ENCODE measurements at places on chromosomes 11 and 22.

DNA sequence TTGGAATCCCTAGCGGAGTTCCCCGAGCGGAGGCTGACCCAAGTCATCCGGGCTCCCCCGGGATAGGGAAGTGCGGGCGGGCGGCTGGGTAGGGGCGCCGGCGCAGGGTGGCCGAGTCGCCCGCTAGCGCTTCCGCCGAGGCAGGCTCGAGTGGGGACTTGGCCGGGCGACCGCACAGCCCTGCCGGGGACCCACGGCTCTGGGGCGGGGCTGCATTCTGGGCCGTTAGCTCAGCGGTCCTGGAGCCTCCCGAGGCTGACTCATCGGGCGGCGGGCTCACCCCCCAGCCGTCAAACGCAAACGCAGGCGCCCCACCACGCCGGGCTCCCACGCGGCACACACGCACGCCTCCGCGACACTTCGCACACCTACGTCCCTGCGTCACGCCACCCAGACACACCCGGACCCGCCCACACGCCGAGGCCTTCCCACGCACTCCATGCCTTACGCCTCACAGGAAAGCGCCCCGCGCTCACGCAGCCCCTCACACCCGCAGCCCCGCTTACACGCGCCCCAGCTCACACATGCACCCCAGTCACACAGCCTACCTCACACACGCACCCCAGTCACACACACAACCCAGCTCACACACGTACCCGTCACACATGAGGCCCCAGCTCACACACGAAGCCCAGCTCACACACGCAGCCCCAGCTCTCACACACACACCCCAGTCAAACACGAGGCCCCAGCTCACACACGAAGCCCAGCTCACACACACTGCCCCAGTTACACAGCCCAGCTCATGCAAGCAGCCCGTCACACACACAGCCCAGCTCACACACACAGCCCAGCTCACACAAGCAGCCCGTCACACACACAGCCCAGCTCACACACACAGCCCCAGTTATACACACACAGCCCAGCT is 1.2 kb downstream of the PHLDB1 start:
- peak; percentile 87 for DNase-seq

GRCh38 chr11:110431051-110431672 is 1.4 kb downstream of the FDX1 start:
- DNase-seq: no peak

DNA sequence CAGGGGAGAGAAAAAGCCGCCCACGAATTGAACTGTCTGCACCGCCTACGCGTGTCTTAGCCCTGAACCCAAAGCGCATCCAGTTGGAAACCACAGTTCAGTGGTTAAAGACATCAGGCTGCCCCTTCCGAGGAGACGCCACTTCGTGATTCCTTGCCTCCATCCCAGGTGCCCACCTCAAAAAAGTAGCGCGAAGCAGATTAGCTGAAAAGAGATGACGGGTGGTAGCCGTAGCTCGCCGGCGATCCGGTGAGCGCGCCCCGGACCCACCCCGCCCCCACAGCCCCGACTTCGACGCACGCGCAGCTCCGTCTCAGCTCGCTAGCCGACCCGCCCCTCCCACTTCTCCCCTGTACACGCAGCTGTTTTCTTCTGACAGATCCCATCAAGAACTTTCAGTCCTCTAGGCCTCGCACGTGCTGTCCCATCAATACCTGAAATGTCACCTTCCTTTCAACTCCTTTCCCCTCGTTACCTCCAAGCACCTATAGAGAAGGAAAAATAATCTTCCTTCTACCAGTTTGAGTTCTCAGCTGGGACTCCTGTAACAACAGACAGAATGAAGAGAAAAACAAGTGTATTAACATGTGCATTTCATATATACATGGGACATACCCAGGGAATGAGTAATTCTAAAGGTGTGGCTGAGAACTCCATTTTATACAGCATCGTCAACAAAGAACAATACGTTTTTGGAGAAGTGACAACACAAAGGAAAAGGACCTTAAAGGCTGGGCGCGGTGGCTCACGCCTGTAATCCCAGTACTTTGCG is 49.5 kb downstream of the OR4D9 start:
- peak; percentile 78 for DNase-seq

DNA sequence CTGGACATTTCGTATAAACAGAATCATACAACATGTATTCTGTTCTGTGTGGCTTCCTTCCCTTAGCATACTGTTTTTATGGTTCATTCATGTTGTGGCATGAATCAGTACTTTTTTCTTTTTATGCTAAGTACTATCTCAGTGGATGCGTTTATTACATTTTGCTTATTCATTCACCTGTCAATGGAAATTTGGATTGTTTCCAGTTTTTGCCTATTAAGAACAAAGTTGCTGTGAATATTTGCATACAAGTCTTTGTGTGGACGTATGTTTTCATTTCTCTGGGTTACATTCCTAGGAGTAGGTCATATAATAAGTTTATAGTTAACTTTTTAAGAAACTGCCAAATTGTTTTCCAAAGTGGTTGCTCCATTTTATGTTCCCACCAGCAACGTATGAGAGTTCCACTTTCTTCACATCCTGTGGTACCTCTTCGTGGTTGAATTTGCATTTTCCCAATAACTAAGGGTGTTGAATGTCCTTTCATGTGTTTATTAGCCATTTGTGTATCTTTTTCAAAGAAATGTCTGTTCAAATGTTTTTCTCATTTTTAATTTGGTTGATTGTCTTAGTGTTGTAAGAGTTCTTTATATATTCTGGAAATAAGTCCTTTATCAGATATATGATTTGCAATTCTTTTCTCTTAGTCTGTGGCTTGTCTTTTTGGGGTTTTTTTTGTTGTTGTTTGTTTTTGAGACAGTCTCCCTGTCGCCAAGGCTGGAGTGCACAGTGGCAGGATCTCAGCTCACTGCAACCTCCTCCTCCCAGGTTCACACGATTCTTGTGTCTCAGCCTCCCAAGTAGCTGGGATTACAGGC is 46.0 kb upstream of the MICAL2 start:
- no peak for DNase-seq

DNA sequence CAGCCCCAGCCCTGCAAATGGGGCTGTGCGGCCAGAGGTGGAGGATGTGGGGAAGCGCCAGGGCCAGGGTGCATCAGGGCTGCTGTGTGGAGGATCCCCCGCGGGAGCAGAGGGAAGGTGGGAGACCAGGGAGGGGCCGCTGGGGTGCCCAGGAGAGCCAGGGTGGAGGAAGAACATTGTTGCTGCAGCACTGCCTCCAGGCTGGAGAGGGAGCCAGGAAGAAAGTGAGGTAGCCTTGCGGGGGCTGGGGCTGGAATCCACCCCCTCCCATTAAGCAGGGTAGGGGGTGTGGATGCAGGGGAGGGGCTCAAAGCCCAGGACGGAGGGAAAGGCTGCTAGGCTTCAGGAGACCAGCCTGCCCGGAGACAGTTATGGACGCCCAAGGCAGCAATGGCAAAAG is 15.0 kb downstream of the CABP7 start:
- no peak for DNase-seq

- DNase-seq: no peak
Measured at GRCh38 chr11:126254819-126255218, 13.9 kb downstream of the SRPRA start.

- no peak for DNase-seq
Measured at GRCh38 chr11:829847-830294, 2.2 kb downstream of the CRACR2B start.

GRCh38 chr11:3036419-3036818 is 20.8 kb downstream of the CARS1 start:
- no peak for DNase-seq

DNA sequence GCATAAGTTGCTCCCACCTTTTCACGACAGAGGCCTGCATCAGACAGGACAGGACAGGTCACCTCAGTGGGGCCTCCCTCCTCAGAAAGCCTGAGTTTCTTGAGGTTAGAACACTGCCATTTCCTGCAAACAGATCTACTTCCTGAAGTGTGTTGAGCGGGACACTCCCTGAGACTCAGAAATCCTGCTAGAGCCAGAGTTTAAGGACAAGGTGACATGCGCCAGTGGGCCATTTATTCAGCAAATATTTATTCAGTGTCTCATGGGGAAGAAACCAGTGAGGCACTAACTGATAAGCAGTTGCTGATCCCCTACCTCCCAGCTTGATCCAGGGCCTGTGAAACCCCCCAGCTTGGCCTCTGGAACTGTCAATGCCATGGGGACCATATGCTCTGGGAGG is 454.6 kb downstream of the SOX6 start:
- no peak for DNase-seq

DNA sequence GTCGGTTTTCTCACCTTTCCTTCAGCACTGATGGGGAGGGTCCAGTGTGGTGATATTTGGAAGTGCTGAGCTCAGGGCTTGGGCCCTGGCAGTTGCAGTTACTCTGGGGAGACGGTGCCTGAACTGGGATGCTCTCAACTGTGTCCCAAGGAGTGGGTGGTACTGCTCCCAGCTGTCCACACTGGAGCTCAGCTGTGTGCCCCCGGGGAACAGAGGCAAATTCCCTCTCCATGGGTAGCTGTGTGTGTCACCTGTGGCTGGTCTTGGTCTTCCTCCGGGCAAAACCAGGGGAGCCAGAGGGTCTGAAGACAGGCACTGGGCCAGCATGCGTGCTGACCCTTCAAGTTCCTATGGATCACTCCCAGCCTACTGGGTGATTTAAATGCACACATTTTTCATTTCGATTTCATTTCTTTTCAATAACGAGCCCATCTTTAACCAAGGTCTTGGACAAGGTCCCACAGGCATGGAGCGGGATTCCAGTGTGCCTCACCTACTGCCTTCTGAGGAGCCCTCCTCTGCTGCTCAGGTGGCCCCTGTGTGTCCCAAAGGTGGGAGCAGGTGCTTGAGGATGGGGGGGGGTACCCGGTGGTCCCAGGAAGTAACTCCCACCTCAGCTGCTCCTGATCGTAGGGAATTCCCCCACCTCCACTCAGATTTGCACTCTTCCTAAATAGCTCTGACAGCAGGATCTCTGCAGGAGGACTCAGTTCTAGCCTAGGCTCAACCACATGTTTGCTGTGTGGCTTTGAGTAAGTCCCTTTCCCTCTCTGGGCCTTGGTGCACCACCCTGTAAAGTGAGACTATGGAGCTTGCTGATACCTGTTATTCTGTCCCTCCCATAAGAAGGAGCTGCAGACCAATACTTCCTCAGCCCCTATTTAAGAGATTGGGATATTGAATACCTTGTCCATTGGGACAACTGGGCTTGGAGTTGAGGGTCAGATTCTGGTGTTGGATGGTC is 16.8 kb downstream of the PRDM11 start:
- DNase-seq: no peak

- DNase-seq: no peak
Measured at GRCh38 chr11:100740440-100740839, 53.4 kb downstream of the ARHGAP42 start.

DNA sequence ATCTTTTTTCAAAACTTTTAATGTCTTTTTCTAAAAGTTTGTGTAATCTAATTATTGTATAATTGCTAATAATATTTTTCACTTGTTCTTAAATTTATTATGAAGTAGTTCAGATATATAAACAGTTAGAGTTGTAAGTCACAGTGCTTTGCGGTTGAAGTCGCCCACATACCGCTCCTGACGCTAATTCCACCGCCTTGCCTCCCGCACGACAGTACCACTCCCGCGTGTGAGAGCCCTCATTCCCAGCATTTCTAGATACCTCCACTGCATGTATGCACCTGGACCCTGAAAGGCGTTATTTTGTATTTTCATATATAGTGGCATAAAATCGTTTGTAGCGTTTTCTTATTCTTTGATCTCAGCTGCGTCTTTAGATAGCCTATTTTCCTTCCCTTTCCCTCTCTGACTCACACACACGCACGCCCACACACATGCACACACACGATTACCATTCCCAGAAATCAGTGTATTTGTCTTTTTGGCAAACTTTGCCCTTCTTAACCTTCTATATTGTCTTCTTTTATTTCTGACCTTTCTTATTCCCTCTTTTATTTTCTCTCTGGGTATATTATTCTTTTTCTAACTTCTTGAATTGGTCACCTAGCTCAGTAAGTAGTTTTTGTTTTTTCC is 56.4 kb upstream of the PITPNB start:
- DNase-seq: no peak

- no peak for DNase-seq
Measured at GRCh38 chr11:78688460-78688859, 113.8 kb upstream of the NARS2 start.

GRCh38 chr11:110509472-110509871 is 79.7 kb downstream of the FDX1 start:
- no peak for DNase-seq

DNA sequence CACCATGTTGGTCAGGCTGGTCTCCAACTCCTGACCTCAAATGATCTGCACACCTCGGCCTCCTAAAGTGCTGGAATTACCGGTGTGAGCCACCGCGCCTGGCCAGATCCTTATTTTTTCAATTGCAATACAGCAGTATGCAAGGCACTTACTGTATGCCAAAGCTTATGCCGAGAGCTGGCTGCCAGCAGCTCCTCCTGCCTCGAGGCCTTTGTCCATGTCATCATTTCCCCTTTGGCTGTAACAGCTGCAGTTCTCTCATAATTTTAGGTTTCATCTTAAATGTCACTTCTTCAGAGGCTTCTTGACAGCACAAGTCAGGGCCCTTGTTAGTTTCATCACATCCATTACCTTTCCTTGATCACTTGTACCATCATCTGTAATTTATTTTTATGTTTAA is 1.5 kb upstream of the SREBF2 start:
- DNase-seq: no peak

DNA sequence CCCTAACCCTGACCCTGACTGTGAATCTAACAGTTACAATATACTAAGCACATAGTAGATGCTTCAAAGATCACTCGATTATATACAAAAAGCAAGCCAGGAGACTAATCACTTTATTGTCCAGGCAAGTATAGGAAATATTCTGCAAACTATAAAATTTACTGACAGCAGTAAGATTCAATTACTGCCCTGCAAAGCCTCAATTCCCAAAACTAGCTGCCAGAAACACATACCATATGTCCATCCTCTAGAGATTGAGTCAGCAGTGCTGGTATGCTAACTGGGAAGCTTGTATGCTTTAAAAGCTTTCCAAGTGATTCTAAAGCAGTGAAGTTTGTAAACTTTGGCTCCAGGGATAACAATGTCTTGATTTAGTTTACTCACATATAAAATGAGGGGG is 26.1 kb downstream of the CSTF3 start:
- no peak for DNase-seq

- DNase-seq: no peak
Measured at GRCh38 chr11:33894398-33894746, 2.5 kb upstream of the LMO2 start.

DNA sequence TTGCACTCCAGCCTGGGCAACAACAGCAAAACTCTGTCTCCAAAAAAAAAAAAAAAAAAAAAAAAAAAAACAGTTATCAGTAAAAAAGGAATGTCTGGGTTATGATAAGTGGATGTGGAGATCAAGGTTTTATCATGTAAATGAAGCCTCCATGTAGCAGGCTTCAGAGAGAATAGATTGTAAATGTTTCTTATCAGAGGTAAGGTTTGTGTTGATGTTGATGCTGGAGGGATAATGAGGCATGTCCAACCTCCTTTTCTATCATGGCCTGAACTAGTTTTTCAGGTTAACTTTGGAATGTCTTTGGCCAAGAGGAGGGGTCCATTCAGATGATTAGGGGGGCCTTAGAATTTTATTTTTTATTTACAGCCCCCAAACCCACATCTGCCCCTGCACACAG is 35.4 kb upstream of the TREH start:
- DNase-seq: no peak

GRCh38 chr11:76658231-76658630 is 12.3 kb downstream of the LRRC32 start:
- no peak for DNase-seq

All from T-helper 9 cell (primary cell).